ENCODE measurements at places on chromosomes 6 and 20.
A peak's percentile ranks its signal among the peaks of the same experiment; 100 is the strongest.

- DNase-seq: peak; percentile 70
These were observed 314.0 kb upstream of the RSPO3 start for GRCh38 chr6:126804332-126805064.

- DNase-seq: peak; percentile 54
These were observed 17.9 kb upstream of the ANKRD60 start for GRCh38 chr20:58246346-58246745.

- no peak for DNase-seq
These were observed 51.1 kb upstream of the NHSL1 start for GRCh38 chr6:138550346-138550767.

- no peak for DNase-seq
These were observed 6.9 kb upstream of the SGK1 start for GRCh38 chr6:134324766-134325165.

DNA sequence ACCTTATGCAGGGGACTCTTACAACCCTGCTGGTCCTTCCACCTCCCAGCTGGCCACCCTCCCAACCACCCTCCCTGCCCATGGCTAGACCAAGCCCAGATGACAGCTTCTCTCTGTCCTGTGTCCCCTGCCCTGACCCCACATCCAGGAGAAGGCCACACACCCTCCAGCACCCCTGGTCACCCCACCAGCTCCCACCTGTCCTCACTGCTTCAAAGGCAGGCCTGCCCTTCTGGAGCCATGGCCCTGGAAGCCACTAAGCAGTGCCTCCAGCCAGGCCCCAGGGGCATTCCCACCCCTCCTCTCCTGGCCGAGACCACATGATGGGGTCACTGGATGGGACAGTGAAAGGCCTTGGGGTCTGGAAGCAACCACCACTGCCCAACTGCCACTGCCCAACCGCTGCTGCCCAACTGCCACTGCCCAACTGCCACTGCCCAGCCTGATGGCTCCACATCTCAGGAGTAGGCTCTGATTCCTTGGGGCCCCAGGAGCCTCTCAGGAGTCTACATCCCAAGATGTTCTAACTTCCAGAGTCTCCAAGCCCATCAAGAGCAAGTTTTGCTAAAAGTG lies 30.5 kb downstream of the UBD start:
- no peak for DNase-seq

DNA sequence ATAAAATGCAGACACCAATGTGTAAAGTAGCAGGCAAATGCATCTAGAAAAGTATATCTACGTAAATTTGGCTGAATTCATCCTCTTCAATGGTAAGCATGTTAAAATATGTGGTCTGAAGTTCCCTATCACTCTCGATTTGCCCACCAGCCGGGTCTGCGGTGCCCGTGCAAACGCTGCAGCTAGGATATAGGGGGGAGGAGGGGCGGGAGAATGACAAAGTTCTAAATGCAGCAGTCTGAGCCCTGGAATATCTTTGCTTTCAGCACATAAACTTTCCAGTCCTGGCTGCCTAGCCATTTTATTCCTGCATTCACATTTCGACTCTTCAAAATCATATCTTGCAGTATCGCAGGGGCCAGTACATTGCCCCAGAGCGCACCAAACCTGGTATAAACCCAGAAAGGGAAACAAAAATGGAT lies 708 bp downstream of the NRN1 start:
- DNase-seq: no peak

DNA sequence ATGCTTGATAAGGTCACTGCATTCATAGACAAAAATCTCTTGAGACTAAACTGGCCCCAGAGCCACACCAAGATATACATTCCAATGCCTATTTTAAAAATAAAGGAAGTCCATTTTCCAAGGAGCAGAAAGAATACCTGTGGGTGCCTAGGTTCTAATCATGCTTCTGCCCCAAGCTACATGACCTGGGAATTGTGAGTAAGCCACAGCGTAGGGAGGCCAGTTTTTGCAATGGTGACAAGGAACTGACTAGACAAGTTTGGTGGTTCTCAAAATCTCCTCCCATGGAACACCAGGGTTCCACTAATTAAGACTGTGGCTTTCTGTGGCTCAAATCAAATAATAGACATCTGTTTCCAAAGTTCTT lies 83.3 kb downstream of the GMDS start:
- DNase-seq: no peak

DNA sequence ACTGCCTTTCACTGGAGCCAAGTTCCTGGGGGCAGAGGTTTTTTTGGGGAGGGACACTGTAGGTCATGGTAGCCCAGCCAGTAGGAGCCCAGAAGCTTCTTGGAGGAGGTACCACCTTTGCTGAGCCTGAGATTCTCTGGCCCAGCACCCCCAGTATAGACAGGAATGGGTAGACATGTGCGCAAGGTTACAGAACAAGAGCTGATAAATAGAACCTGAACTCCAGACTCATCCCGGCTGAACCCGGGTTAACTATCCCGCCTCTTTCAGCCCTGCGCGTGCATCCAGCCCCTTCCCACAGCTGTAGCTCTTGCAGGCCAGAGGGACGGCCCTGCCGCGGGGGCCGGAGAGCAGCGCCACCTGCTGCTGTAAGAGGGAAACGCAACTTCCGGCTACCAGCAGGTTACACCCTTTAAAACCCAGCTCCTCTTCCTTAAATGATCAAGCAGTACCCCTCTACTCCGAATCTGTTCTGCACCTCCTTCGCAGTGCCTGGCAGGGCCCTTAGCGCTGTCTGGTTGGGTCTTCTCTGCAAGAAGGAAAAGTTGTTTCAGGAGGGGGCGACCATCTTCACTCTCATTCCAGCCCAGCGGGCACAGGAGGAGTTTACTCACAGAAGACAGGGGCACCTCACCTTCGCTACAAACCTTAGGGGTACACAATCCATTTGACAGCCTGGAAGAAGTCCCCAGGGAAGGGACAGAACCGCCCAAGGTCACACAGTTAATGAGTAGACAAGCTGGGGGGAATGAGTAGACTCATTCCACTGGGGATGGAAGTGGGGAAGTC lies 7.5 kb downstream of the SRXN1 start:
- DNase-seq: peak; percentile 77

- DNase-seq: no peak
These were observed 34.0 kb downstream of the NCOA6 start for GRCh38 chr20:34791289-34792020.

DNA sequence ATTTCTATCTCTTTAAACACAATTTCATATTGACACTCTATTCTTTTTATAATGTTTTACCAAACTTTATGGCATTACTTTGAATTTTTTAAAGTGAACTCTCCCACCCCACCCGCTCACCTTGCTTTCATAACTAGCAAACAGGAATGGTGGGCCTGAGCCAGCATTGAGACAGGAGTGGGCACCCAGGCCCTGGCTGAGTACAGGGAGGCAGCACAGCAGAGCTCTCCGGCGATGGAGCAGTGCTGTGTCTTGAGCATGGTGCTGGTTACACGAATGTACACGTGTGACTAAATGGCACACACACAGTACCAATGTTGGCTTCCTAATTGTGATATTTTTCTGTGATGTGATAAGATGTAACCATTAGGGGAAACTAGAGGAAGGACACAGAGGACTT lies 4.5 kb downstream of the CST11 start:
- DNase-seq: no peak

DNA sequence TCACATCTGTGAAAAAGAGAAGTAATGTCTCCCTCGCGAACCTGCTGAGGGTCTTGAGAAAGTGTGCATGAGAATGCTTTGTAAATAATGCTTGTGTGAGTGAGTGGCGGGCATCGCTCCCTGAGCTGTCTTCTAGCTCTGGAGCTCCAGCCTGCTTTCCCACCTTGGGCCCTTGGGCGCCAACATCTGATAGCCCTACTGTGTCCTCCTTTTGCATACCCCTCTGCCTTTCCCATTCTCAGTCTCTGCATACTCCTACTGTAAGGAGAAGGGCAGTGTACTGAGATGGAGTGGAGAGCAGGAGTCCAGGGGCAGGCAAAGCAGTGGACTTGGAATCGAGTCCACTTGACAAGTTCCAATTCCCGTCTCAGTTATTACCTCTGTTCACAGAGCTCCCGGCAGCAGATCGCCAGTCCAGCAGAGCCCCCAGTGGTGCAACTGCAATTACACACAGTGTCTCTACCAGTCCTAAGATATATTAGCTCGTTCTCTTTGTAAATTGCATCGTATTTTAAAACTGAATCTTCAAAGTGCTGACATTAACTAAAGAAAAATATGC lies 847 bp upstream of the NCR2 start:
- no peak for DNase-seq

- DNase-seq: peak; percentile 95
These were observed 36.5 kb upstream of the MLN start for GRCh38 chr6:33840048-33840926.

DNA sequence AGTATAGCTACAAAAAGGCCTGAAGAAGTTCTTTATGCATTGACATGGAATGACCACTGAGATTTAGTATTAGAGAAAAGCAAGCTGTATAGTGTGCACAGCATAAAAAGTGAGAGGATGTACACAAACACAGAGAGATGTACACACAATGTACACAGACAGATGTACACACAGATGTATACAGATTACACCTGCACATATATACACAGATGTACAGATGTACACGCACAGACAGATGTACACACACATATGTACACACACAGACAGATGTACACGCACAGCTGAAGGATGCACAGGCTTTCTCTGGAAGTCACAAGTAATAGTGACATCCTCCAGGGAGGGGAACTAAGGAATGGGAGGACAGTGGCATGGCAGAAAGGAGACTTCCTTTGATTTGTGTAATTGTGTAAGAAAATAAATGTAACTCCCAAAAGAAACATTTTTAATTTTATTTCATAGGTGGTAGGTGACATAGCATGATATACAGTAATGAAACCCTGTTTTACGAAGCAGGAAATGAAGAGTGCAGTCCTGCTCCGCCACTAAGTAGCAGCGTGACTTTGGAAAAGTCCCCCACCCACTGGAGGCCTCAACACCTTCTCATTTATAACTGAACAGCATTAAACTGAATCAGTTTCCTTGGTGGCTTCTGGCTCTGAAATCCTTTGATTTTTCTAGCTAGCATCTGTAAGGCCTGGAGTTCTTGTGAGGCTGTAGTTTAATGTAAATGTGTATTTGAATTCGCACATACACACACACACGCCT lies 14.1 kb downstream of the NFATC2 start:
- no peak for DNase-seq

DNA sequence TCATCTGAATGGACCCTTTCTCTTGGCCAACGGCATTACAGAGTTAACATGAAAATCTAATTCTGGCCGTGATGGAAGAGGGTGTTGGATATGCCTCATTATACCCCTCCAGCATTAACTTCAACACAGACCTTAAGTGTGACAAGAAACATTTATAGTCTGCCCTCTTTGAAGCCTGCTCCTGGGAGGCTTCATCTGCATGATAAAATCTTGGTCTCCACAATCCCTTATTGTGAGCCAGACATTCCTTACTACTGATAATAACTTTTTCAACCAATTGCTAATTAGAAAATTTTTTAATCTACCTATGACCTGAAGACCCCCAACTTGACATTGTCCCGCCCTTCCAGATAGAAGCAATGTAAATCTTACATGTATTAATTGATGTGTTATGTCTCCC lies 9.3 kb upstream of the HBS1L start:
- DNase-seq: no peak

DNA sequence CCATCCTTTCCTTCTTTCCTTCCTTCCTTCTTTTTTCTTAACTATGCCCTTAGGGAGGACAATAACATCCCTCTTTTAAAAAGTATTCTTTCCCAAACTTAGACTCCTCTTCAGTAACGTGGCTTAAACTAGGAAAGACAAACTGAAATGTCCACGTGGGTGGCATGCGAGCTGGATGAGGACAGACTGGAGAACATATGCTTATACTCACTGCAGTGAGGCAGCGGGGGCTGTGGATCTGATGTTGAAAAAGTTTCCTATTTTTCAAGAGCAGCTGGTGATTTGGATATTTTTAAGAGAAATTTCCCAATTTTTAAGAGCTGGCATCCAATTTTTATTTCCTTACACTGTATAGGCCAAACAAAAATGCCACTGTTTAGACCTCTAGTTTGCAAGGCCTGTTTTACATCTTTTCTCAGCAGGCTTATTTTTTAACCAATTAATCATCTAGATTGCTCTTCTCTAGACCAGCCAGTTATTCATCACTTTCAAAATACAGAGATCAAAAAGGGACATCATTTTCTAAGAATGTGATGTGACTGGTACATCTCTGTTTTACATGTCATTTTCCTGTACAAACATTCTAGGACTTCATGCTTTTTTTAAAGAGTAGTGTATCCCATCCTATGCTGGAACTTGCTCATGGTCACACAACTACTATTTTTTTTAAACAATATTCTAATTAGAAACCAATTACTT lies 226.5 kb downstream of the BTBD9 start:
- DNase-seq: no peak

GRCh38 chr20:59692139-59692538 lies 87.8 kb downstream of the PHACTR3 start:
- no peak for DNase-seq

- peak; percentile 56 for DNase-seq
These were observed 250.9 kb upstream of the JAG1 start for GRCh38 chr20:10924644-10925201.

DNA sequence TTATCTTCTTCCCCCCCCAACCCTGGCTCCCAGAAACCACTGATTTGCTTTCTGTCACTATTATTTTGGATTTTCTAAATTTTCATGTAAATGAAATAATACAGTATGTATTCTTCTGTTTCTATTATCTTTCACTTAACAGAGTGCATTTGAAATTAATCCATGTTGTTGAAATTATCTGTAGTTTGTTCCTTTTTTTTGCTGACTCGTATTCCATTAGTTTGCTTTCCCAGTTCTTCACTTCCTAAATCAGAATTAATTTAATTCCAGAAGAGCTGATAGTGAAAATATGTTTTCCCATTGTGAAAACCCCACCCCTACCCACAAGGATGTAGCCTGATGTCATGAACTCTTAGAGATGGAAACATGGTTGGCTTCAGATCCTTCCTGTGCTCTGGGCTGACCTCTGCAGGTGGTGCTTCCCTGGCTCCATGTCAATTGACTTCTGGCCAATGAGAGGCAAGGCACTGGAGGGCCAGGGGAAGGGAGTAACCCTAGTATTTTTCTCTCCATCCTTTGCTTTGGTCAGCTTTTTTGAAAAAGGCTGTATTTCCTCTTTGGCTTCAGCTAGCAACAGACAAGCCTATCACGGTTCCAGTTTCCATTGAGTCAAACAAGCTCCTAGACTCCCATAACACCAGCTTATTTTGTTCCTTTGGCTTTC lies 244.4 kb upstream of the HSF2 start:
- no peak for DNase-seq

DNA sequence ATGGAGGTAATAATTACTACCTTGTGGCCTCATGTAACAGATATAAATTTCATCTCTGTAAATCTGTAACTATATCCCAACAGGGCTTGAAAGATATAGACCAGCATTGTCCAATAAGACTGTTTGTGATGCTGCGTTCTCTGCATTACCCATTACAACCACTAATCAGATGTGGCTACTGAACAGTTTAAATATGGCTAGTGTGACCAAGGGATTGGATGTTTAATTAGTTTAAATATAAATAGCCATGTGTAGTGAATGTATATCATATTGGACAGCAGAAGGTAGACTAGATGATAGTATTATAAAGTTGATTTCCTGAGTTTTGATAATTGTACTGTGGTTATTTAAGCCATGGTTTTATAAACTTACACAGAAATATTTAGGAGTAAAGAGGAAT lies 27.8 kb upstream of the JAG1 start:
- DNase-seq: no peak

- DNase-seq: no peak
These were observed 7.1 kb upstream of the TXNDC5 start for GRCh38 chr6:7917729-7918128.

- no peak for DNase-seq
These were observed 176.4 kb upstream of the RREB1 start for GRCh38 chr6:6931071-6932025.

- no peak for DNase-seq
These were observed 219.0 kb upstream of the PRND start for GRCh38 chr20:4502756-4503155.
